Gastroesophageal sphincter (tissue), 4 donors: ENCODE measurements at places on chromosomes 7 and 10. TPM values are rescaled to one million over a fixed set of nuclear protein-coding genes. Genes with fewer than 3 reads are reported as not detected.

The OR13A1 gene
- not detected for total RNA-seq

The SPDYE1 gene
- total RNA-seq, result not detected

The ADAM12 gene
- 1.2 TPM for total RNA-seq

The BLNK gene
- total RNA-seq, result 0.78 TPM

The LIPK gene
- not detected for total RNA-seq

The TMEM139 gene
- total RNA-seq, result 0.49 TPM
